SJSA1 (cell line): ENCODE measurements at places on chromosomes 3 and 15. TPM values are rescaled to one million over a fixed set of nuclear protein-coding genes. Genes with fewer than 3 reads are reported as not detected.

The SNTN gene
- total RNA-seq = not detected in 2 replicates

DNA sequence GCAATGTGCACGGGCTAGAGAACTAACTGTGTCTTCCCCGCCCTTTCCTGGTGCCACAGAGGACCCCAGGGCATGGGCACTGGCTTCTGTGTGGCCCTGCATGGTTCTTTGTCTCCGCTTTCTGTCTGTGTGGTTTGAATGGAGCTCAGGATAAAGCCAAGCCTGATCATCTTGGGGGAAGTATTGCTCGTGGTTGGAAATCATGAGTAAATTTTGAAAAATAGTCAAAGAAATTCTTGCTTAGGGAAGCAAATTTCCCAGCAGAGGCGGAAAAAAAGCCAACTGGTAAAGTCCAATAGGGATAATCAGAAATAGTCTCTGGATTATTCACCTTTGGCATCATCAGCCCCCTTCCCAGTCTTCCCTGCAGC is 55.4 kb downstream of the MAGEF1 start:
- no peak overlapping the region for H3K4me3 ChIP-seq
- no peaks in the 10 kb centered on the region for H3K27me3 ChIP-seq
- H3K36me3 ChIP-seq = no peaks in the 10 kb centered on the region
- no peak for DNase-seq

- H3K4me3 ChIP-seq = peak overlapping the region; percentile 76
- peaks cover 12% of the 10 kb centered on the region for H3K36me3 ChIP-seq
- no peak for DNase-seq
Observed at GRCh38 chr3:196431181-196432136, 768 bp downstream of the UBXN7 start.

DNA sequence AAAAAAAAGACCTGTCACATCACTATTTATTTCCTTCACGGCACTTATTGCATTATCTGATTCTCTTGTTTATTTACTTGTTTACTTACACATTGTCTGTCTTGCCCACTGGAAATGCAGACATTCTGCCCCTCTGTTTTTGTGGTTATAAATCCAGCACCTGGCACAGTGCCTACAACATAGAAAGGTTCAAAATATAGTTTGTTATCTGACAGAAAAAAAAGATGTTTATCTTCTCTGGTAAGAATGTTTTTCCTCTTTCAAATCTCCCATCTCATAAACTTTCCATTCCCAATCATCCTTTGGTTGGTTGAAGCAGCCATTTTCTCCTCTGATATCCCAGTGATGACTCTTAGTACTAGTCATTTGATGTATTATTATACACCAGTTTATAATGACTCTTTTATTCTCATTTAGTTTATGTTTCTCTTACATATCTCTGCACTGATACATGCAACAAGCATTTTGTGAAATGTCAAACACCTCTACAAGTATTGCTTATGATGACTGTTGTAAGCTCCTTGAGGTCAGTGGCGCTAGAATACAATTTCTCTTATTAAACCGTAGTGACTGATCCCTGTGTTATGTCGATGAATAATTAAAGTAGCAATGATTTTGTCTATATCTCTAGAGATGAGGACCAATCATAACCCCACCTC is 398.4 kb upstream of the TBL1XR1 start:
- H3K4me3 ChIP-seq = no peak overlapping the region
- H3K27me3 ChIP-seq = no peaks in the 10 kb centered on the region
- no peak for DNase-seq
- H3K27ac ChIP-seq = no peak overlapping the region; the same call in 1 of the 2 replicates
- H3K36me3 ChIP-seq = no peaks in the 10 kb centered on the region

The ZNF148 gene
- 17.2 and 25.5 TPM in 2 replicates for total RNA-seq

The RARB gene
- 11.7 and 17.9 TPM in 2 replicates for total RNA-seq

The HYAL1 gene
- total RNA-seq = 0.18 TPM in 1 of 2 replicates, not detected in the other
